Erythroblast (primary cell): ENCODE measurements at places on chromosomes 4 and X.

- DNase-seq, result no peak
These were observed 98.1 kb upstream of the JADE1 start for GRCh38 chr4:128711361-128711760.

DNA sequence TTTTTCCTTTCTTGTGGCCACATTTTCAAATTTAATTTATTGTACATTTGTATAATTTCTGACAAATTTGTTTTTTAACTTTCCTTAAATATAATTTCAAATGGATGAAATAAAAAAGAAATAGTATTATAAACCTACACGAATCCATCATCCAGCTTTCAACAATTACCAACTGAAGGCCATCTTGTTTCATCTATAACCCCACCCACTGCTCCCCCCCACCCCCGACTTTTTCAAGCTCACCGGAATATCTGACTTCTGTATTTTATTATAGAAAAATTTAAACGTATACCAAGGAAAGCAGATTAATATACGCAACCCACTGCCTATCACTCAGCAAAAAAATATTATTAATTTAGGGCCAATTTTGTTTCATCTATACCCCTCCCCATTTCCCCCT is 1.1 kb downstream of the MORF4L2 start:
- DNase-seq, result peak; percentile 41

DNA sequence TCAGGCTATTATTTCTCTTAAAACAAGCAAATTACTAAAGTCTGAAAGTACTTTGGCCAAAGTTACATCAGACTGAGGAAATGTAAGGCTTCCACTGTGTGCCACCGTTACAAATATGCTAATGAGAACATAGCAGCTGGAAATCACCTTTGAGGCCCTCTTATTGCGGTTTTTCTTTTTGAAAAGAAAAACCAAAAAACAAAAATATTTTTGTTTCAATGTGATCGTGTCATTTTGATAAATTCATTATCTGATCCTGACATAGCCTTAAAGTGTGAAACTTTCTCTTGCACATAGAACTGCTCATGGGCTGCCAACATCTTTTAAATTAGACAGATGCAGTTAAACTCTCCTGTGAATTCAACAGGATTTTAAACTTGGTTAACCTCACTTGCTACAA is 2.8 kb upstream of the TIFA start:
- DNase-seq, result no peak

DNA sequence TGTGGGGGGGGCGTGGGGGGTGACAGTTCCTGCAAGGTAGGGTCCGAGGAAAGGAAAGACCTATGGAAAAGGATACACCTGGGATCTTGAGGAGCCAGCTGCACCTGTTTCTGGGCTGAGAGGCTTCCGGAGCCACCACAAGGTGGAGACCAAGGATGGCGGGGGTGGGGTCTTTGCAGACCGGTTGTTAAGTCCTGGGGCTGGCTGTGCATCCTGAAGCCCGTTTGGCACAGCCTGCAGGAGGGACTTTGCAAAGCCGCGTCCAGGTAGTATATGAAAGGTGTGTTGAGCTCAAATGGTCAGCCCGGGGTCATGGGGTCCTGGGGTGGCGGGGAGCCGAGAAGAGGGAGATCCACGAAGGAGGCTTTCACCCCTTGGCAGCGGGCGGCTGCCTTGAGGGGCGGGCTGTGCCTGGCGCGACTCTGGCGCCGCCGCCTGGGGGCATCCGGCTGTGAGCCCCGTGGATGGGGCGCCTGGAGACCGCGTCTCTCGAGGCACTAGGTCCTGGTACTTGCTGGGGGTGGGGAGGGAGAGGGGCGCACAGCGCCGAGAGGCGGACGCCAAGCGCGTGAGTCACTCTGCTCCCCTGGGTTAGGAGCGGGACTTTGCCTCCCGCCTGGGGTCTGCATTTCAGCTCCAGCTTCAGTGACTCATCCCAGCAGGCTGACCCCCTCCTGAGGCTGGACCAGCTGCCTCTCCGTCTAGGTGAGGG is 58.2 kb upstream of the DYNLT3 start:
- peak; percentile 32 for DNase-seq

- no peak for DNase-seq
These were observed 175.5 kb upstream of the GPRIN3 start for GRCh38 chr4:89482926-89483595.

DNA sequence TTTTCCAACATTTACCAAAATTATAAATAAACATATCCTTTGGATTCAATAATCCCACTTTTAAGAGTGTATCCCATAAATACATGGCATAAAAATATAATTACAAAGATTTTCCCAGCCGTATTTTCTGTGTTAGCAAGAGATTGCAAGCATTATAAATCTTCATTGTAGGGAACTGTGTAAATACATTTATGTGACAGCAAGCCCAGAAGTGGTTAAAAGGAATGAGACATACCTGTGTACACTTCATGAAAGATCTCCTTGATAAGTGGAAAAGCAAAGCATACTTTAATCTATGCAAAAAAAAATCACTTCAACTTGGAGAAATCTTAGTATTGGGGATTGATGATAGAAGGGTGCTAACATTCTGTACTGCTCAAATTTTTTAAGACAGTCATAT is 173.1 kb downstream of the GASK1B start:
- DNase-seq, result no peak

- no peak for DNase-seq
These were observed 7.8 kb upstream of the MCUB start for GRCh38 chr4:109552237-109552636.

DNA sequence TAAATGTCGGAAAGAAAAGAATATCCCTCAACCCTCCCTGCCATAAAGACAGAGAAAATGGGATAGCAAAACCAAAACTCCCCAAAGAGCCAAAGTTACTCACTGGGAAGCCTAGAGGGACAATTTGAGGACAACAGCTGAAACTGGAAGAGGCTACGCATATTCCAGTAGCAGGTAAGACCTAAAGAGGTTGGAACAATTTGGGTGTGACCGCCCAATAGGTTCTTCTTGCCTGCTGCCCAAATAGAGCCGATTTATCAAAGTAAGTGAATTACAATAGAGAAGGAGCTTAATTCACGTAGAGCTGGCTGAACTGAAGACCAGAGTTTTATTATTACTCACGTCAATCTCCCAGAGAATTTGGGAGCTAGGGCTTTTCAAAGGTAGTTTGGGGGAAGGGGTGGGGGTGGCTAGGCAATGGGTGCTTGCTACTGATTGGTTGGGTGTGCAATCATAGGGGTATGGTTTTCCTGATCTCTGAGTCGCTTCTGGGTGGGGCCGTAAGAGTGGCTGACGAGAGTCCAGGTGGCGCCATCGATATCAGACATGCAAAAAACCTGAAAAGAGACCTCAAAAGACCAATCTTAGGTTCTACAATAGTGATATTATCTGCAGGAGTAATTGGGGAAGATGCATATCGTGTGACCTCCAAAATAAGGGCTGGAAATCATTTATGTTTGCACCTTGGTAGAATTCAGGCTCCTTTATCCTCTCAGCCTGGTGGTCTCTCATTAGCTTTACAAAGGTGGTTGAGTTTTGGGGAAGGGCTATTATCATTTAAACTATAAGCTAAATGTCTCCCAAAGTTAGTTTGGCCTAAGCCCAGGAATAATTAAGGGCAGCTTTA is 39.0 kb upstream of the SLC7A3 start:
- peak; percentile 82 for DNase-seq

DNA sequence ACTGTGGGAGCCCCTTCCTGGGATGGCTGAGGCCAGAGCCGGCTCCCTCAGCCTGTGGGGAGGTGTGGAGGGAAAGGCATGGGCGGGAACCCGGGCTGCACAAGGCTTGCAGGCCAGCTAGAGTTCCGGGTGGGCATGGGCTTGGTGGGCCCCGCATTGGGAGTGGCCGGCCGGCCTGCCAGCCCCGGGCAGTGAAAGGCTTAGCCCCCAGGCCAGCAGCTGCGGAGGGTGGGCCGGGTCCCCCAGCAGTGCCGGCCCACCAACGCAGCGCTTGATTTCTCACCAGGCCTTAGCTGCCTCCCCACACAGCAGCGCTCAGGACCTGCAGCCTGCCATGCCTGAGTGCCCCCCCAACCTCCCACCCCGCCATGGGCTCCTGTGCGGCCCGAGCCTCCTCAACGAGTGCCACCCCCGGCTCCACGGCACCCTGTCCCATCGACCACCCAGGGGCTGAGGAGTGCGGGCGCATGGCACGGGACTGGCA is 78.0 kb downstream of the COX7B2 start:
- DNase-seq, result no peak

GRCh38 chr4:107449611-107450369 is 270.2 kb downstream of the PAPSS1 start:
- DNase-seq, result no peak

GRCh38 chr4:137300776-137301175 is 231.5 kb downstream of the PCDH18 start:
- no peak for DNase-seq

DNA sequence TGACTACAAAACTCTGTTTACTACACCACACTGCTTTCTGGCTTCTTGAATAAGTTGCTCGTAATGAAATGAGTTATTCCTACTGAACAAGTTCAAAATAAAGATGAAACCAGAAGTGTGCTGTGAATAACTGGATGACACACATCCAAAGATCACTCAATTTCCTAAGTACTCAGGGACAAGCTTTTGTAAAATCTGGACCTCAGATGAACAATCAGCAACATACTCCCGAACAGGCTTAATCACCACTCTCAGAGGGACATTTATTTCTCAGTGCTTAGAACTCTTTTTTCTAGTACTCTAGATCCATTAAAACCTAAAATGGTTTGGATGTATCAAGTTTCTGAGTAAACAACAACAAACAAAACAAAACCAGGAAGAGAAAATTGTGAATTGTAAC is 61.5 kb upstream of the EXOC1L start:
- no peak for DNase-seq

DNA sequence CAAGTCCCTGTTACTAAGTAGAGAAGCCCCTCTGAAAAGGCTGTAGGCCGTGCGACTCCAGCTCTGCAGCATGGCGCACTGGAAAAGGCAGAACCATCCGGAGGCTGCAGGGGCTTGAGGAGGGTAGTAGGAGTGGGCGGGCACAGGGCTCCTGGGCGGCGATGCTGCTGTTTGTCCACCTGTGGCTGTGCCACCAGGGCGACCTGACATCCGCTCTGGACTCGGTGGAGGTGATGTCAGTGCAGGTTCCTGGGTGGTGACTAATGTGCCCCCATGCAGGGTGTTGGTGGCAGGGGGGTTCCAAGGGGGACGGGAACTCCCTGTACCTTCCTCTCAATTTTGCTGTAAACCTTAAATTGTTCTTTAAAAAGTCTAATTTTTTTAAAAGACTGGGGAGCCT is 58.3 kb downstream of the PCGF3 start:
- DNase-seq, result no peak

- no peak for DNase-seq
These were observed 138.7 kb downstream of the RAP1GDS1 start for GRCh38 chr4:98399915-98400314.

DNA sequence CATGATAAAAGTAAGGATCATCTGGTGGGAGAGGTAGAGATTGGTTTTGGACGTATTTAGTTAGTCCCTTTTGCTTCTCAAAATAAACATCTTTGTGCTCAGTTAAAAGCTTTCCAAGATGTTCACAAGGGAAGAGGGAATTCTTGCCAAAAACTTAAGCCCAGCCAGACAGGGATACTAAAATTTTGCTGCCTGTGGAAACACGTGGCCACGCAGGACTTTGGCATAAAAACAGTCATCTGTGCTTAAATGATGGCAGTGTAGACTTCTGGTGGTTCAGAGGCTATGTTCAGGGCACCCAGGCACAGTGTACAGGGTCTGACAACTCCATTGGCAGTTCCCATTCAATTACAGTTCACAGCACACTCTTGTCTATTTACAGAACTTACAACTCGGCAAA is 93.2 kb upstream of the JADE1 start:
- no peak for DNase-seq

- no peak for DNase-seq
These were observed 8.9 kb downstream of the COPS4 start for GRCh38 chr4:83043801-83044407.

- no peak for DNase-seq
These were observed 160.7 kb upstream of the NPY2R start for GRCh38 chr4:155047755-155048154.

DNA sequence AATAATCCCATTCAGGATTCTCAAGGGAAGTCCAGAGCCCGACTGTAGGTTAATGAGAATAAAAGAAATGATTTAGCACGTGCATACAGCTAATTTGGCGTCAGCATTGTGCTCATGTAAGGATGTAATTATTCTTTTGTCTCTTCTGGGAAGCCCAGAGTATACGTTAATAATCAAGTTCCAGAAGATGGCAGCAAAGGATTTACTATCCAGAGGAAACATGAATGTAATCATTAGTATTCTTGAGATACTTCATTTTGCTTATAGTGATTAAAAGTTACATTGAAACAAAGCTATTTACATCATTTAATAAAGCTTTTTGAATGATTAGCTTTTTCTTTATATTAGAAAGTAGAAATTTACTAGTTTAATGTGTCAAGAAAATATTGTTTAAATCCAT is 27.1 kb upstream of the MAP9 start:
- no peak for DNase-seq

DNA sequence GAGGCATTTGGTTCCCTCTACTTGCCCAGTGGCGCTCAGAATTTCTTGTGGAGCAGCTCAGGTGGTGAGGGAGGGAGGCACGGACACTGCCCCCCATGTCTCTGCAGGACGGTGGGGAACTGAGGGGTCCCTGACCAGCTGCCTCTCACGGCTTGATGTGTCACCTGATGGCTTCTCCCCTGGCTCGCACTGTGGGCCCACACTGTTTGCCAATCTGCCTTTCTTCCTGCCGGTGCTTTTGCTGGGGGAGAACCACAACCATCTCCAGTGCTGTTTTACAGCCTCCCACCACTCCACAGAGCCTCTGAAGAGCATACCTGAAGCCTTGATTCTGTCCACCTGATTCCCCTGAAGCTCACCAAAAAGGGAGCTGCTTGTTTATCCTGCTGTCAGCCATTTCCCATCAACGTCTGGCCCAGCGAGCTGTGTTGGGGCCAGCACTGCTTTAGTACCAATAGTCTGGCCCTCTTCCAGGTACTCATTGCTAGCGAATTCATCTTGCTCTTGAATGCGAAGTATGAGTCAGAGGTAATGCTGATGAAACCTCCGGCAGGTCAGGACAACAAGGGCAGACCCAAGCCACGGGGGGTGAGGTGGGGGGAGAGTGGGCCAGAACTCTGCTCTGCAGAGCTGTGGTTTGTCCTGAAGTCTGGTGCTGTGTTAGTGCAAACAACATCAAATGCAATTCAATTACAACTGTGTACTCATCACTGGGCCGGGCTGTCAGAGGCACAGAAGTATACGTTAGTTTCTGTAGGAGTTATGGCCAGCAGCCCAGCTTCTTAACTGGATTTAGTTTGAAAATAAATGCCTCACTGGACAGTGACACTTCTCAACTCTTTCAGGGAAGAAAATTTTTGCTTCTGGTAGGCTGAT is 208.3 kb upstream of the JADE1 start:
- peak; percentile 50 for DNase-seq

GRCh38 chr4:59195839-59196238 is 2004.3 kb upstream of the ADGRL3 start:
- no peak for DNase-seq

- DNase-seq, result no peak
These were observed 14.2 kb downstream of the SEC24D start for GRCh38 chr4:118821590-118822293.

- peak; percentile 28 for DNase-seq
These were observed at the start of gene SYNPO2 for GRCh38 chr4:118888666-118889311. TSS of gene SYNPO2 (plus strand) at chr4:118888854. CDS start at chr4:118889037, 183 bp downstream.

- no peak for DNase-seq
These were observed 532.9 kb upstream of the FTHL17 start for GRCh38 chrX:31604629-31605221.

GRCh38 chr4:134027931-134028330 is 173.7 kb downstream of the PABPC4L start:
- no peak for DNase-seq
